Umbilical cord (tissue), 2 donors: ENCODE measurements at places on chromosomes 13 and 19. TPM values are rescaled to one million over a fixed set of nuclear protein-coding genes. Genes with fewer than 3 reads are reported as not detected.

Gene CALR
- 404 TPM for total RNA-seq

GRCh38 chr19:4161415-4162077 lies 8.1 kb downstream of the CREB3L3 start:
- no peak for DNase-seq

DNA sequence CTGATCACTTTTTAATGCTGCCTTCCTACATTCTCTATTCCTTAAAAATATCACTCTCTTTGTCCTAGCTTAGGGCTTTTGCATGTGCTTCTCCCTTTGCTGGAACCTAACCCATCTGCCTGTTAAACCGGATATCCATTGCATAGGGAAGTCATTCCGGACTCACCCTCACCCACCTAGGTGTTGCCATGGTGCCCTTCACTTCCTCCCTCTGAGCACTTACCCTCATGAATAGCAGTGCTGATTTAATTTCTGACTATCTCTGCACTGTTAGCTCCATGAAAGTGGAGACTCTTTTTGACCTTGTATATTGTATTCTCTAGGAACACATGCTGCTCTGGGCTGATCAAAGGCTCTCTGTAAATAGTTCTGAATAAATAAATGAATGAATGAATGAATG lies 401.9 kb downstream of the PCDH20 start:
- DNase-seq, result no peak

DNA sequence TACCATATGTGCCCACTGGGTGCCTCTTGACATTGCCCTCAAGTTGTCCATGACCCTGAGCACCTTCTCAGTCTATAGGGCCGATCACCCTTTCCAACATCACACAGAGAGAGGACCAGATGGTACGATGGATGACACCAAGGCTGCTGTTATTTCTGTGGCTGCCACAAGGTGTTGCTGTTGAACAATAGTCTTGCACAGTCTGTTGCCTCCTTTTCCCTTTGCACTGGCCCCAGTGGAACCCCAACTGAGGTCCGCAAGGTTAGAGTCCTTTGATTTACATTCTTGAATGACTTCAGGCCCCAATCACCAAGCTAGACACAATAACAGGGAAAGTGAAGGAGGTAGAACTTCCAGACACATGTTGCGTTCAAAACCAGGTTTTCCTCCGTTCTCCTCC lies 52.0 kb downstream of the TINCR start:
- DNase-seq, result no peak

Gene SYCN
- not detected for total RNA-seq

GRCh38 chr19:7970716-7971448 lies 27.4 kb upstream of the TIMM44 start:
- DNase-seq, result peak; percentile 20

Gene PPM1N
- total RNA-seq, result not detected

GRCh38 chr19:6667114-6667627 lies 2.8 kb downstream of the TNFSF14 start:
- DNase-seq, result no peak

- DNase-seq, result no peak
These were observed 7.3 kb downstream of the TTC9B start for GRCh38 chr19:40210889-40211288.

DNA sequence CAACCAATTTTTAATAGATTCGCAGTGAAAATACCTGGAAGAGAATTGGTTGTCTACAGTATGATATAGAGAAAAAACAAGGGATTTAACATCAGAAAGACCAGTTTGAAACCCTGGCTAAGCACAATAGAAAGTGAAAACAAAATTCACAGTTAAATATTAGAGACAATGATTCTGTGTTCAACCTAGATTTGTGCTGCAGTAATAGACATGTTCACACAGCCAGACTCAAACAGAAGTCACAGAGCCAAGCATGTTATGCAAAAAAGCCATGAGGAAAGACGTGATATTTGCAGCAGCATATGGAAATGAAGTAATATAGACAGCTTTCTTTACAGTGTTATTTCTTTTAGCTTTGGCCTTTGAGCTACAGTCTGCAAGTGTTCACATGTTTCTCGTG lies 48.1 kb downstream of the SCEL start:
- no peak for DNase-seq
